Thoracic aorta endothelial cell (primary cell): ENCODE measurements at places on chromosomes 11 and 22. TPM values are rescaled to one million over a fixed set of nuclear protein-coding genes. Genes with fewer than 3 reads are reported as not detected.

The PATE4 gene
- total RNA-seq: not detected in 2 replicates

The TMEM123 gene
- total RNA-seq: 242 and 254 TPM in 2 replicates

The LRRC4C gene
- total RNA-seq: not detected in 2 replicates

The GALNT18 gene
- 0.27 and 5.5 TPM in 2 replicates for total RNA-seq

The CDCA5 gene
- 18.0 and 28.6 TPM in 2 replicates for total RNA-seq

The DMC1 gene
- total RNA-seq: 4.1 and 4.2 TPM in 2 replicates

The TPST2 gene
- total RNA-seq: 44.5 and 45.6 TPM in 2 replicates

The UBQLNL gene
- 0.07 TPM in 1 of 2 replicates, not detected in the other for total RNA-seq

The CRYBB3 gene
- total RNA-seq: not detected in 2 replicates

The GTSE1 gene
- total RNA-seq: 27.0 and 45.3 TPM in 2 replicates

The MPPED1 gene
- not detected in 2 replicates for total RNA-seq

The UPK2 gene
- total RNA-seq: not detected in 2 replicates

The NCAPH2 gene
- total RNA-seq: 33.2 and 40.8 TPM in 2 replicates

The CNIH2 gene
- total RNA-seq: 0.13 and 0.14 TPM in 2 replicates

The FAM118A gene
- 18.4 and 61.2 TPM in 2 replicates for total RNA-seq

The MEI1 gene
- 1.4 and 4.3 TPM in 2 replicates for total RNA-seq

The CASP5 gene
- total RNA-seq: 0.72 TPM in 1 of 2 replicates, not detected in the other

The ANGPTL5 gene
- total RNA-seq: 0.13 TPM in 1 of 2 replicates, not detected in the other

The APOA5 gene
- not detected in 2 replicates for total RNA-seq

The APOA4 gene
- not detected in 2 replicates for total RNA-seq

The CALCA gene
- total RNA-seq: not detected in 2 replicates

The HINFP gene
- 19.8 and 21.8 TPM in 2 replicates for total RNA-seq

The OR51B5 gene
- total RNA-seq: not detected in 2 replicates

The SAA1 gene
- total RNA-seq: not detected in 2 replicates

The PTPRJ gene
- total RNA-seq: 9.2 and 19.0 TPM in 2 replicates

The BIRC3 gene
- total RNA-seq: 3.1 and 3.4 TPM in 2 replicates

The MS4A6E gene
- not detected in 2 replicates for total RNA-seq

The KIRREL3 gene
- total RNA-seq: not detected in 2 replicates

The IGSF9B gene
- under 0.01 TPM in 2 replicates for total RNA-seq

The RAB3IL1 gene
- total RNA-seq: 1.0 and 1.6 TPM in 2 replicates

The PGGHG gene
- total RNA-seq: 8.9 and 13.2 TPM in 2 replicates

The TMEM191C gene
- 0.07 and 0.40 TPM in 2 replicates for total RNA-seq

The CAPN5 gene
- 8.4 and 10.1 TPM in 2 replicates for total RNA-seq

The MAPK8IP2 gene
- 0.13 and 0.14 TPM in 2 replicates for total RNA-seq

The TMEM258 gene
- 46.4 and 56.1 TPM in 2 replicates for total RNA-seq

The YPEL4 gene
- total RNA-seq: under 0.01 and 0.07 TPM in 2 replicates

The ARHGAP42 gene
- total RNA-seq: 4.4 and 4.6 TPM in 2 replicates

The ESAM gene
- total RNA-seq: 136 and 154 TPM in 2 replicates

The MFRP gene
- under 0.01 TPM in 1 of 2 replicates, not detected in the other for total RNA-seq
